ENCODE measurements at places on chromosomes 7 and 10.

GRCh38 chr7:157271991-157272324 lies 64.8 kb upstream of the DNAJB6 start:
- H3K27ac ChIP-seq: peak overlapping the region; percentile 43
- H3K27me3 ChIP-seq: peaks cover 10% of the 10 kb centered on the region
- H3K4me1 ChIP-seq: peaks cover 18% of the 10 kb centered on the region
- no peaks in the 10 kb centered on the region for H3K36me3 ChIP-seq
- no peak for DNase-seq
- peak overlapping the region; percentile 41 for H3K4me3 ChIP-seq

DNA sequence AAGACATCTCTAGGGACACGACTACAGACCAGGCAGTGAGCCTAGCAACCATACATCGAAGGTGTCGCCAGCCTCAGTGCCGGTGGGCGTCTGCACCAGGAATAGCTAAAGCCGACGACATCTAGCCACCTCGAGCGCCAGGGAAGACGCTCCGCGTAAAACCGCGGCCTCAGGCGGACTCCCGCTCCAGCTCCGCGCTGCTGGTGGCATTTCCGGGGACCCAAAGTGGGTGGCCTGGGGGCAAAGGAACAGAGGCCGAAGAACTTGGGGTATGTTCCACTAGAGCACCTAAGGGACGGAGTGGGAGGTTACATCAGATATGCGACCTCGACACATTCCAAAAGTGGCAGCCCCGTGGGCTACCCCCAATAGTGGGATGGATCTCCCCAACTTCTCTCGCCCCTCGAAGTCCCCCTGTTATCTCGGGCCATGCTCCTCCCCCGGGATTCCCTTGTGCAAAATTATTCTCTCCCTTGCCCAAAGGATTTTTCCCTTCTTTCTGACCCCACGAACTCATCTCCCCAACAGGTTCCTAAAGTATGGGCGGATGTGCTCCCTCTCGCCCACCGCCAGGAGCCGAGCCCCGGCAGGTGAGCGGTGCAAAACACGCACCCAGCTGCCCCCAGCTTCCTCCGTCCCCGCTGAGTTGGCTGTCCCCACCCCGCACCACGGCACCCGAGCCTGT lies 1.2 kb downstream of the KCNMA1 start:
- H3K27me3 ChIP-seq: peaks cover 23% of the 10 kb centered on the region
- peak overlapping the region; percentile 97 for H3K4me3 ChIP-seq
- H3K27ac ChIP-seq: no peak overlapping the region
- H3K36me3 ChIP-seq: no peaks in the 10 kb centered on the region
- DNase-seq: peak; percentile 39

DNA sequence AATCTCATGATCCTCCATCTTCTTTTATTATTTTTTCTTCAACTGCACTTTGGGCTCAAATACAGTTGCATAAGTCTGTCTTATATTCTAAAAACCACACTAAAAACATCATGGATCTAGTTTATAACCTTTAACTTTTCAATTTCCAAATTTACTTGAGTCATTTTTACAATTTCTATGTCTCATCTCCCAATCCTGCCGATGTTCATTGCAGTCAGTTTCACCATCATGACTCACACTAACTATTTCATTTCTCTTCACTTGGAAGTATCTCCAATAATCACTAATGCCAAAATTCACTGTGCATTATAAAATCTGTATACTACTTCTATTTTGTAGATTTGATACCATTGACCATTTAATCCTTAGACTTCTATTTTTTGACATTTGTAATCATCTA lies 806.9 kb upstream of the SORCS1 start:
- no peak overlapping the region for H3K4me3 ChIP-seq
- H3K27ac ChIP-seq: no peak overlapping the region
- no peaks in the 10 kb centered on the region for H3K36me3 ChIP-seq
- no peaks in the 10 kb centered on the region for H3K27me3 ChIP-seq
- no peak for DNase-seq

- H3K4me1 ChIP-seq: no peaks in the 10 kb centered on the region
- H3K27ac ChIP-seq: no peak overlapping the region
- H3K27me3 ChIP-seq: no peaks in the 10 kb centered on the region
- DNase-seq: no peak
These were observed 166.6 kb downstream of the ARHGAP21 start for GRCh38 chr10:24556750-24557742.

GRCh38 chr10:95845411-95845810 lies 62.4 kb upstream of the CC2D2B start:
- no peak for DNase-seq
